NCI-H2029 treated with DMSO at 0.1 percent for 48 hours (cell line): ENCODE measurements at places on chromosomes 1 and 21.

- DNase-seq = peak; percentile 65
These were observed 8.4 kb downstream of the SGIP1 start for GRCh38 chr1:66542314-66542713.

DNA sequence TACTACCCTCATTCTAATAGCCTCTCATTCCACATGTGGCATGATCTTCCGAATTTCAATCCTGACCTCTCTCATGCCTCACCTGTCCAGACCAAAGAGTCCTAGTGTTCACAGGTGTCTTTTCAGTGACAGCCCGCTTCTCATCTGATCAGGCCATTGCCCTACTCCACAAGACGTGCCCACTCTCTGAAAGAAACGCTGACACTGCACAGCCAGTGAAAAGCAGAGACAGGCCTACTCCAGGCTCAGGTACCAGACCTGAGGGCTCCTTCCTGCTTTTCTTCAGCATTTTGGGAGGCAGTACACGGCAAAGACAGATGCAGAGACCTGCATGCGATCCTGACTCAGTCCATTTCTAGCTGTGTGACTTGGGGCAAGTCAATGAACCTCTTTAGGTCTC is 43.0 kb downstream of the SUSD4 start:
- no peak for DNase-seq

GRCh38 chr1:85611856-85612255 is 31.3 kb downstream of the CCN1 start:
- DNase-seq = no peak

- DNase-seq = no peak
These were observed 36.3 kb upstream of the PCBP3 start for GRCh38 chr21:45607021-45607908.

DNA sequence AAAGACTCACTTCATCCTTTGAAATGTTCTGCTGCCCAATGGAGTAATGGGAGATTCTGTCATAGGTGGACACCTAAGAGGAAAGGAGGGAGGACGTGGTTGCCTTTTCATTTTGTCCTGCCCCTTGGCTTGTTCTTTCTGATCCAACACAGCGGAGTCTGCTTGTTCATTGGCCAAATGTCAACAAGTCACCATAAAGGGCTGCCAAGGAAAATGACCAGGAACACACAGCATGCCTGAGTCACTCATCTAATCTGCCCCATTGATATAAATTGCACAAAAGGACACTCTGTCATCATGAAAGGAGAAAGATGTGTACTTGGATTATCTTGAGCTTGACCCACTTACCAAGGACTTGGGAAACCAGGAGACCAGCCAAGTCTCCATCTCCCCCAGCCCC is 422.9 kb downstream of the SETD4 start:
- no peak for DNase-seq
